CD8-positive, alpha-beta memory T cell (primary cell): ENCODE measurements at places on chromosomes 13 and 19. TPM values are rescaled to one million over a fixed set of nuclear protein-coding genes. Genes with fewer than 3 reads are reported as not detected.

Gene NANOS3
- total RNA-seq, result 1.5 TPM

Gene LINGO3
- 0.09 TPM for total RNA-seq

Gene ZNF841
- 14.5 TPM for total RNA-seq

Gene COX6B1
- total RNA-seq, result 452 TPM

Gene ZNF66
- total RNA-seq, result 7.4 TPM

Gene CACNG6
- not detected for total RNA-seq

Gene IGFL2
- total RNA-seq, result not detected

- no peak overlapping the region for H3K27ac ChIP-seq
- no peaks in the 10 kb centered on the region for H3K36me3 ChIP-seq
- H3K4me3 ChIP-seq, result no peak overlapping the region
- no peak for DNase-seq
Observed at GRCh38 chr13:87820241-87820640, 149.1 kb downstream of the SLITRK5 start.

GRCh38 chr13:24683838-24684599, 3.8 kb downstream of the ATP12A start:
- H3K36me3 ChIP-seq, result no peaks in the 10 kb centered on the region
- no peak overlapping the region for H3K4me3 ChIP-seq
- DNase-seq, result peak; percentile 52
- peaks cover 35% of the 10 kb centered on the region for H3K4me1 ChIP-seq
- no peak overlapping the region for H3K27ac ChIP-seq

DNA sequence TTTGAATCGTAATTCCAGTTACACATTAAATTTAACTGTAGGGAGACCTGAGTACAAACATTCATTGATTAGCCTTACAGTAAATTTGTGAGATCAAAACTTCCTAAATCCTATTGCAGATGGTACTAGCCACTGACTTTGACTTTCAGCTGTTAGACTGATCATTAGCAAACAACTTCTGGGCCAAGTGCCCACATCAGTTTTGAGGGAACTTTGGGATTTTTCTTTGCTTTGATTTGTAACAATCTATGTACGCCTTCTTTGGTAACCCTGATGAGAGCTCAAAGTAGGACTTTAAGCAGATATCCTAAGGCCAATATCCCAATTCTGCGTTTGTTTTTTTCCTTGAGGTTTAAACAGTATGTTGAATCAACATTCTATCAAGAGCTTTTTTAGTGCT, 131.5 kb downstream of the DLEU7 start:
- H3K27me3 ChIP-seq, result no peaks in the 10 kb centered on the region
- no peak overlapping the region for H3K27ac ChIP-seq
- no peak for DNase-seq

GRCh38 chr19:45419396-45419795, 4.3 kb downstream of the ERCC1 start:
- no peak for DNase-seq
- peaks cover 13% of the 10 kb centered on the region for H3K36me3 ChIP-seq
- H3K4me3 ChIP-seq, result no peak overlapping the region
- H3K4me1 ChIP-seq, result peaks cover 21% of the 10 kb centered on the region
- no peaks in the 10 kb centered on the region for H3K27me3 ChIP-seq
- no peak overlapping the region for H3K27ac ChIP-seq

- H3K36me3 ChIP-seq, result no peaks in the 10 kb centered on the region
- H3K4me1 ChIP-seq, result no peaks in the 10 kb centered on the region
- no peak overlapping the region for H3K27ac ChIP-seq
- H3K27me3 ChIP-seq, result no peaks in the 10 kb centered on the region
- no peak for DNase-seq
- H3K4me3 ChIP-seq, result no peak overlapping the region
Observed at GRCh38 chr19:56253737-56254136, 18.8 kb upstream of the EDDM13 start.

DNA sequence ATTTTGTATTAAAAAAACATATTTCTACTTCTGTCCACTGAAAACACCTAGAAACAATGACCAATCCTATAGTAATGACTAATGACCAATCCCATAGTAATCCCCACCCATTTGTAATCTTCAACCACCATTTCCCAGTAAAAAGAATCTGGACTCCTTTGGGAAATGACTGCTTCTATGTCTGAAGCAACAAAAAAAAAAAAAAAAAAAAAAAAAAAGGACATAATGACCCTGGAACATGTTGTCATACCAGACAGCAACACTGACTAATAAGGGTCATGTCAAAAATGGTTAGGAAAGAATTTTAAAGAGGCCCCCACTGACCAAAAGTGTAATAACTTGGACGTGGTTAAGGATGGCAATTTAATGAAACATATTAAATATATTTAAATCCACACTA, 88.3 kb downstream of the TUBA3C start:
- H3K4me1 ChIP-seq, result no peaks in the 10 kb centered on the region
- no peaks in the 10 kb centered on the region for H3K36me3 ChIP-seq
- no peak for DNase-seq
- no peak overlapping the region for H3K27ac ChIP-seq
- no peaks in the 10 kb centered on the region for H3K27me3 ChIP-seq

DNA sequence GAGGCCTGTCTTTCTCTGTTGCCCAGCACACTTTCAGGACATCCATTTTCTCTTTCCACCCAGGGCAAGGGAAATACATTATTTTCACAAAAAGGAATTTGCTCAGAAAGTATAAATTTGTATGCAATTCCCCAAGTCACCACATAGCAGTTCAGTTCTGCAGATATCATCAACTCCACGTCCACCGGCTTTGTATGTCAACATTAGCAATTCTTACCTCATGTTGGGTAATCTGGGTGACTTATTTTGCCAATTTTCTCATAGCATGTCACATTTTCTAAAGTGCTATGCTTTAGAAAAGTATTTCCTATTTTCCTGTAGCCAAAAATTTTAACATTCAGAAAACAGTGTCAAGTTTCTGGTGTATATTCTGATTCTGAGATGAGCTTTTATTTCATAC, 501.8 kb downstream of the EFNB2 start:
- H3K27ac ChIP-seq, result no peak overlapping the region
- H3K4me3 ChIP-seq, result no peak overlapping the region
- no peaks in the 10 kb centered on the region for H3K36me3 ChIP-seq
- no peaks in the 10 kb centered on the region for H3K27me3 ChIP-seq

GRCh38 chr13:97339019-97339987, 94.7 kb upstream of the RAP2A start:
- H3K27ac ChIP-seq, result no peak overlapping the region
- no peaks in the 10 kb centered on the region for H3K27me3 ChIP-seq
- no peak for DNase-seq
- H3K4me1 ChIP-seq, result no peaks in the 10 kb centered on the region

GRCh38 chr19:45442778-45443461, 19.2 kb upstream of the ERCC1 start:
- no peaks in the 10 kb centered on the region for H3K36me3 ChIP-seq
- no peaks in the 10 kb centered on the region for H3K27me3 ChIP-seq
- peak overlapping the region; percentile 91 for H3K27ac ChIP-seq
- no peak for DNase-seq
- H3K4me1 ChIP-seq, result peaks cover 36% of the 10 kb centered on the region

DNA sequence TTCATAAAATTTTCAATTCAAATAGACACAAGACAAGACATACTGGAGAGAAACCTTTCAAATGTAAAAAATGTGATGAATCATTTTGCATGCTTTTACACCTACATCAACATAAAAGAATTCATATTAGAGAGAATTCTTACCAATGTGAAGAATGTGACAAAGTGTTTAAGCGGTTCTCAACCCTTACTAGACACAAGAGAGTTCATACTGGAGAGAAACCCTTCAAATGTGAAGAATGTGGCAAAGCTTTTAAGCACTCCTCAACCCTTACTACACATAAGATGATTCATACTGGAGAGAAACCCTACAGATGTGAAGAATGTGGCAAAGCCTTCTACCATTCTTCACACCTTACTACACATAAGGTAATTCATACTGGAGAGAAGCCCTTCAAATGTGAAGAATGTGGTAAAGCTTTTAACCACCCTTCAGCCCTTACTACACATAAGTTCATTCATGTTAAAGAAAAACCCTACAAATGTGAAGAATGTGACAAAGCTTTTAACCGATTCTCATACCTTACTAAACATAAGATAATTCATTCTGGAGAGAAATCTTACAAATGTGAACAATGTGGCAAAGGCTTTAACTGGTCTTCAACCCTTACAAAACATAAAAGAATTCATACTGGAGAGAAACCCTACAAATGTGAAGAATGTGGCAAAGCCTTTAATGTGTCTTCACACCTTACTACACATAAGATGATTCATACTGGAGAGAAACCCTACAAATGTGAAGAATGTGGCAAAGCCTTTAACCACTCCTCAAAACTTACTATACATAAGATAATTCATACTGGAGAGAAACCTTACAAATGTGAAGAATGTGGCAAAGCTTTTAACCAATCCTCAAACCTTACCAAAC, 24.6 kb upstream of the ZNF431 start:
- H3K27ac ChIP-seq, result no peak overlapping the region
- peaks cover 6% of the 10 kb centered on the region for H3K36me3 ChIP-seq
- no peak overlapping the region for H3K4me3 ChIP-seq
- H3K4me1 ChIP-seq, result no peaks in the 10 kb centered on the region

- peaks cover 12% of the 10 kb centered on the region for H3K4me1 ChIP-seq
- no peaks in the 10 kb centered on the region for H3K36me3 ChIP-seq
- H3K4me3 ChIP-seq, result no peak overlapping the region
- DNase-seq, result no peak
- H3K27ac ChIP-seq, result no peak overlapping the region
Observed at GRCh38 chr19:48359123-48359522, 4.6 kb downstream of the TMEM143 start.

- peaks cover 26% of the 10 kb centered on the region for H3K36me3 ChIP-seq
- H3K4me1 ChIP-seq, result peaks cover 74% of the 10 kb centered on the region
- no peaks in the 10 kb centered on the region for H3K27me3 ChIP-seq
- peak overlapping the region; percentile 80 for H3K27ac ChIP-seq
- peak; percentile 80 for DNase-seq
Observed at GRCh38 chr19:15463861-15464371, 428 bp downstream of the RASAL3 start.

DNA sequence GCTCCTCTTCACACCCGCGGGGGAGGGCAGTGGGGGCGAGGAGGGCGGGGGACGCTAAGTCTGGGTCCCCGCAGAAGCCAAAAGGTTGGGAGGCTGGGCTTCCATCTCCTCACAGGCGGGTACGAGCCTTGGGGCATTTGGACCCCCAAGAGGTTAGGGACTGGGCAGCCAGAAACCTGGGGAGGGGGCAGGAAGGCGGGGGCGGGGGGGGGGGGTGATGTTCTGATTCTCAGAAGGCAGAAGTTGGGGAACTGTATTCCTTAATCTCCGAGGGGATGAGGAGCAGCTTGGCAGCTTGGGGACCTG, 5.1 kb downstream of the BCL3 start:
- no peaks in the 10 kb centered on the region for H3K27me3 ChIP-seq
- H3K4me3 ChIP-seq, result peak overlapping the region; percentile 86
- peaks cover 59% of the 10 kb centered on the region for H3K4me1 ChIP-seq
- H3K27ac ChIP-seq, result peak overlapping the region; percentile 89

GRCh38 chr13:88648598-88649373, 977.6 kb downstream of the SLITRK5 start:
- no peak overlapping the region for H3K27ac ChIP-seq
- no peak overlapping the region for H3K4me3 ChIP-seq
- DNase-seq, result no peak
- no peaks in the 10 kb centered on the region for H3K27me3 ChIP-seq
- H3K4me1 ChIP-seq, result no peaks in the 10 kb centered on the region
